ENCODE measurements at places on chromosomes 2 and 18.

DNA sequence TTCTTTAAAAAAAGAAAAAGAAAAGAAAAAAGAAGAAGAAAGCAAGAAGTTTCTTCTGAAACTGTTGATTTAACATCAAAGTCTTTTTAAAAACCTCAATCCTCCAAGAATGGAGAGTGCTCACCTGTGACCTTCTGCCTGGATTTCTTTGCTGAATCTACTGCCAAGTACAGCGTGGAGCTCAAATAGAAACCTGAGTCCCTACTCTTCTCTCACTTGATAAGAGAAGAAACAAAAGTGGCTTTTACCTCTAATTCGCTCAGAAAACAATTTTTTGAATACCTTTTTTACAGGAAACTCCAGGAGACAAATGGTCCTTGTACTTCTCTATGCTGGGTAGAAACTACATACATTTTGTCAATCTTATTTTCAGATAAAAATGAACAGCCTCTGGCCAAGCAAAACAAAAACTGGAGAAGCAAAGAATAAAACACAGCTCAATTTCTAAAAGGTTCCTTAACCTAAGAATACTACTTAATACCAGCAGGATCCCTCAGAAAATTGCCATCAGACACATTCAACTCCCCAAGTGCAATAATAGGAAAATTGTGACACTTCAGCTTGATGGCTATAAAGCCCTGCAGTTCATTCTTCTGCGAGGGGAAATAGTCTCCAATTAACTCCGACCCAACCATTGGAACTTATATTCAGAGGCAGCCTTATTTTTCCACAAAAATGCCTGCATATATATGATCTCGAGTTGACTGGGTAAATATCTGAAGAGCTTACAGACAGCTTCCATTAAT, 85.8 kb downstream of the GRB14 start:
- ATAC-seq: no peak

DNA sequence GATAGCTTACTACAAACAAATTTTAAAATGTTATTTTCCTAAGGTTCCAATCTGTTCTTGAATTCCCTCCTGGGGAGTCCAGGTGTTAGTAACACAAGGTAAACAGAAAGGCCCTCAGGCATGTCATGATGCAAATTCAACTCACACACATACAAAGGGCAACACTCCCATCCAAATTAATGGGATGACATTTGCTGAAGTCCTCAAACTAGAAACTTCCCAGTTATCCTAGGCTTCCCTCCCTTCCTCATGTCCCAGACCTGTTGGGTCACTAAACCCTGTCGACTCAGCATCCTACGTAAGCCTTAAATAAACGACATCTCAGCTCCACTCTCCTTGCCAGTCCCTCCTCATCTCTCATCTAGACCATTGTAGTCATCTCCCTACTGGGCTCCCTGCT, 85.1 kb downstream of the GREB1L start:
- no peak for ATAC-seq

GRCh38 chr2:30216157-30216556, 15.2 kb upstream of the LBH start:
- ATAC-seq: no peak

DNA sequence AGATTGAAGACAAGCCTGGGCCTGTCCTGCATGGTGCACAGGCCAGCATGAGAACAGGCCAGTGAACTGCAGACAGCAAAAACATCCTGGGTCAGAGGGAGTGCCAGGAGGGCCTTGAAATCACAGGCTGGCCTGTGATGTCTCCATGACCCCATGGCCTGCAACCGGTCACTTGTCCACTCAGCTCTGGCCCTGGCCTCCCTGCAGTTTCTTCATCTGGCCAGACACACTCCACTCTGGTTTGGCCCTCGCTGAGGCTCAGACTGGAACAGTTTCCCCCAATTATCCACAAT, 12.6 kb downstream of the CYRIA start:
- no peak for ATAC-seq

DNA sequence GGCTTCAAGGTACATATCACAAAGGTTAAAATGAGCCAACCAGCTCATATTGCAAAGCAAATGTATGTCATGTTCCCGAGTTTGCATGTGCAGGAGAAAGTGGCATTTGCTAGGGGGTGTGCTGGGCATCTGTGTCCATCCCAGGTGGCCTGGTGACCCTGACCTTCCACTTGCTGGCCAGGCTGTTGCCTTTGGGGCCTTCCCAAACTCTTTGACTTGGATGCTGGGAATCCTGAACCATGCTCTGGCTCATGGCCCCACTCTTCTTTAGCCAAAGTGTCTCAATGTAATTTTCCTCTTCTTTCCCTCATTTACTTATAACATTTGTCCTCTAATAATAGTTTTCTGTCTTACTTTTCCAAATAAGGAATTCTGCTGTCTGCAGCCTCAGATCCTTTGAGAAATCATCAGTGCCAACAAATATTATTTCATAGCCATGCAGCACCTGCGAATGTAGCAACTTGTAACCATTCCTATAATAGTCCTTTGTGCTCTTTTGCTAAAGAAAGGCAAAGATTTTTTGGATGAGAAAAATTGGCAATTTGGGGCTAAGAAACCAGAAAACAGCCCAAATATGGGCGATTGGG, 64.2 kb downstream of the MTCL1 start:
- ATAC-seq: no peak

DNA sequence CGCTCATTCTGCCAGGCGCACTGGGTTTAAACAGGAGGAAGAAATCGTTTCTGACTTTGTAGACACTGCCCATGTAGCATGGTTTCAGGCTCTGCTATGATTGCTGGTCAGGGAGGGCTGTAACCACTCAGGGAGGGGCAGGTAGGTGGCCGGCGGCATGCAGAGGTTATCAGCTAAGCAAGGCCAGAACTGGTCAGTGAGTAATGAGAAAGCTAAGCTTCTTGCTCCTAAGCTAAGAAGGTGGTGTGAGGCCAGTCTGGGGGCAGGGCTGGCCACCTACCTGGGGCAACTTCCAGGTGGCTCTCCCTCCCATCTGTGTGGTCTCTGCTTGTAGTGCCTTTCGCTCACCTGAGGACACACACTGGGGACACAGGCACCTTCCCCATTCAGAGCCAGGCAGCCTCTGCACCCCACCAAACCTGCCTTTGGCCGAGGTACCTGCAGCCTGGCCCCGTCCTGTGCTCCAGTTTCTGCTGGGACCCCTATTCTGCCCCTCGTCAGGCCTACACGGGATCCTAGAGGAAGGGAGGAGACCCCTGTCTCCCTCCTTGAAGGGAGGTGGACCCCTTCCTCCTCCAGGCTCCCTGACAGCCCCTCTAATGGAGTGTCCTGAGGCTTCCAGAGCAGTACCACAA, 195.9 kb downstream of the SEPTIN10 start:
- no peak for ATAC-seq

- no peak for ATAC-seq
These were observed 43.7 kb upstream of the COX7A2L start for GRCh38 chr2:42404676-42405075.

GRCh38 chr2:16861530-16861929, 195.9 kb upstream of the CYRIA start:
- no peak for ATAC-seq

DNA sequence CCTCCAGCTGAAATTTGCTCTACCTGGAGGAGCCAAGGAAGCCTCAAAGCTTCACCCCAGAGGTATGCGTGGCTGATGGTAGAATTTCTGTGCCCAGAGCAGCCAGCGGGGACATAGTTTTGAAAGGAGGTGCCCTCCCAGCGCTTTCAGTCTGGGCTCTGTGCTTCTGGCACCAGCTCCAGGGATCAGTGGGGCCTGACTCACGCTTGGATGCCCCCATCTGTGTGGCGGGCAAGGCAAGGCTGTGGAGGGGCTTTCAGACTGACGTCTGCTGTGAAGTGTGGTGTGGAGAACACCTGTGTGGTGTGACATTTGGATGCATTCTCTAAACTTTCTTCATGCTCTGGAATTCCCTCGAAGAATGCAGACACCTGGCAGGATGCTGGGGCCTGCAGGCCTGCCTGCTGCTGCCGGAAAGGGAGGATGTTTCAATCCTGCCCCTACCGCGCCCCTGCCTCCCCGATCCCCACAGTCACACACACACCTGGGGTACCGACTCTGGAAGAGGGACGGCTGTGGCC, 84.1 kb downstream of the CTIF start:
- ATAC-seq: no peak

- ATAC-seq: no peak
These were observed 24.4 kb upstream of the ITGB6 start for GRCh38 chr2:160224507-160224906.

GRCh38 chr2:129913695-129914495, 65.6 kb upstream of the RAB6C start:
- ATAC-seq: peak; percentile 33

- ATAC-seq: no peak
These were observed 34.2 kb upstream of the BAZ2B start for GRCh38 chr2:159650574-159650973.

DNA sequence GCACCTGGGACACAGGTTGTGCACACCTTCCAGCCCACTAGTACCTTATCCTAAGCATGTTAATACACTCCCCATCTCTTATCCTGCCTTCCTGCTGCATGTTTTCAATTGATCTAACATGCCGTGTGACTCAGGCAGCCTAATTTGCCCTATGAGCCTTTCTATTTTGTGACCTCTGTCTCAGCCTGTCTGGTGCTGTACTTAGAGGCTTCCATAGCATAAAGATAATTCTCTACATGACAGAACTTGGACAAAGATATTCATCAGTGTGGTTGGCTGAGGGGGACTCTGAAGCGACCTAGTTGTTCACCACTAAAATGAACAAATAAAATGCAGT, 8.6 kb upstream of the TMEM37 start:
- ATAC-seq: no peak

GRCh38 chr2:200749631-200750322, 61.9 kb upstream of the BZW1 start:
- no peak for ATAC-seq

DNA sequence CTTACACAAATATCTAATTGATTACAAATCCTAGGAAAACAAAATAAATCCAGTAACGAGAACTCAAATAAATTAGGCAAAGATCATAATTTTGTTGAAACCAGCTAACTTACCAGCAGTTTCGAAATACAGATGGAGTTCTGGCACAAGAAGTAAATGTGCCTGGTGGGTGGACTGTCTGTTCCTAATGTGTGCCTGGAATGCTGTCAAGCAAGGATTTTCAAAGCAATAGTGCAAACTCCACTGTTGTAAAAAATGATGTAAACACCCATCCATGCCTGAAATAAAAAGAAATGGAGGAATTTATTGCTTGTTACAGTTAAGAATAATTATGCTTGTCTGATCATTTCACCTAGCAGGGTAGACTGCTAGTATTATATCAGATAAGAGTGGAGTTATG, 423.9 kb upstream of the MAP2 start:
- ATAC-seq: no peak

GRCh38 chr2:217334561-217334960, 474.7 kb upstream of the TNP1 start:
- no peak for ATAC-seq

- ATAC-seq: no peak
These were observed 30.6 kb upstream of the GCC2 start for GRCh38 chr2:108418416-108418815.

- no peak for ATAC-seq
These were observed 75.5 kb downstream of the SLC4A3 start for GRCh38 chr2:219702796-219703545.

GRCh38 chr2:85779641-85780315, 26.0 kb downstream of the ATOH8 start:
- ATAC-seq: no peak

- no peak for ATAC-seq
These were observed 130.9 kb upstream of the ITGA6 start for GRCh38 chr2:172296267-172297046.

- peak; percentile 87 for ATAC-seq
These were observed at the start of the genes SEPTIN10 and SOWAHC for GRCh38 chr2:109613922-109614714. Gene SEPTIN10 (minus strand): TSS chr2:109613966. CDS start chr2:109613827, 139 bp downstream. Gene SOWAHC (plus strand): TSS chr2:109614364. CDS start chr2:109614490, 126 bp downstream.

DNA sequence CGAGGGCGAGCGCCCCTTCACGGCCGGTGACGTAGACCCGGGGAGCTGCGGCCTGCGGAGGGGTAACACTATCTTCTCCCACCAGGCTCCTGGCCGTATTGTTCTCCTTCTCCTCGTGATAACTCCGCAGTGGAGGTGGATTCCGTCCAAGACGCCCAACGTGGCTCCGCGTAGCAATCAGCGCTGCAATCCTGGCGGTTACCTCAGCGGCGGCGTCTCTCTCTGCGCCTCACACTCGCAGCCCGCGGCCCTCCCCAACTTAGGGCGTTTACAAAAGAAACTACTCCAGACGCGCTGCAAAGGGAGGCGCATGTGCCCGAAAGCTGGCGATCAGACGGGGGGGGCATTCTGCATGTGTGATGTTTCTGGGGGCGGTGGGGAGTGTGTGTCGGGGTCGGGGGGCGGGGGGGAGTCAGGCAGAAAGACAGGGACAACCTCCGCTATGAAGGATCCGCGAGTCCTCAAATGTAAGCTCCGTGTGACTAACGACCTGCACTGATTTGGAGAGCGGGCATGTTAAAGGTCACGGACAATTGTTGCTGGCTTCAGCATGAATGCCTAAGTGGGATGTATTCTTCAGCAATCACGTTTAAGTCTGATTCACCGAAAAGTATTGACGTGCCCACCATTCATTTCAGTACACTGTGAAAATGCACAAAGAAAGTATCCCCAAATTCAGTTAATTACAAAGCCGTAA, 1.3 kb upstream of the ZNF516 start:
- peak; percentile 16 for ATAC-seq

DNA sequence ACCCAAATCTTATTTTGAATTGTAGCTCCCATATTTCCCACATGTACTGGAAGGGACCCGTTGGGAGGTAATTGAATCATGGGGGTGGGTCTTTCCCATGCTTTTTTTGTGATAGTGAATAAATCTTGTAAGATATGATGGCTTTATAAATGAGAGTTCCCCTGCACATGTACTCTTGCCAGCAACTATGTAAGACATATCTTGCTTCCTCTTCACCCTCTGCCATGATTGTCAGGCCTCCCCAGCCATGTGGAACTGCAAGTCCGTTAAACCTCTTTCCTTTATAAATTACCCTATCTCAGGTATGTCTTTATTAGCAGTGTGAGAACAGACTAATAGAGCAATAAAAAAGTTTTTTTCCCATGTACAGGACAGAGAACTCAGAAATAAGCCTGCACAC, 468.4 kb upstream of the SPHKAP start:
- ATAC-seq: no peak

GRCh38 chr2:174300114-174300513, 34.6 kb upstream of the SP9 start:
- ATAC-seq: no peak

DNA sequence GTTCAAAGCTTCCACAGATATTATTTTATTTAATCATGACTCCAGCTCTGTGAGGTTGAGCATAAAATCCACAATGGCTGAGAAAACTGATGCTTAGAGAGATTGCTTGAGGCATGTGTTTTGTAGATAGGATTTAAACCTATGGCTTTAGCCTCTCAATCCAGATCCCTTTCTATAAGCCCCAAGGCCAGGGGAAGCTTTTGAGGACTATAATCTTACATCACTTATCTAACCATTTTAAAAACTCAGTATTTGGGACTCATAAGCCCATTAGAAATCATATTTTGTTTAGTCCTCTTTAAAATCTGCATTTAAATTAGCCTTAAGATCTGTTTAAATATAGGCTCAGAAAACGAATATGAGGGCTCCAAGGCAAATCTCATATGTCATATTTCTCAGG, 135.4 kb upstream of the SERPINE2 start:
- no peak for ATAC-seq

GRCh38 chr2:80525152-80525551, 220.6 kb upstream of the LRRTM1 start:
- ATAC-seq: no peak

Data from motor neuron (in vitro differentiated cells).